Vagina (tissue), 2 donors: ENCODE measurements at places on chromosomes 4 and X. TPM values are rescaled to one million over a fixed set of nuclear protein-coding genes. Genes with fewer than 3 reads are reported as not detected.

DNA sequence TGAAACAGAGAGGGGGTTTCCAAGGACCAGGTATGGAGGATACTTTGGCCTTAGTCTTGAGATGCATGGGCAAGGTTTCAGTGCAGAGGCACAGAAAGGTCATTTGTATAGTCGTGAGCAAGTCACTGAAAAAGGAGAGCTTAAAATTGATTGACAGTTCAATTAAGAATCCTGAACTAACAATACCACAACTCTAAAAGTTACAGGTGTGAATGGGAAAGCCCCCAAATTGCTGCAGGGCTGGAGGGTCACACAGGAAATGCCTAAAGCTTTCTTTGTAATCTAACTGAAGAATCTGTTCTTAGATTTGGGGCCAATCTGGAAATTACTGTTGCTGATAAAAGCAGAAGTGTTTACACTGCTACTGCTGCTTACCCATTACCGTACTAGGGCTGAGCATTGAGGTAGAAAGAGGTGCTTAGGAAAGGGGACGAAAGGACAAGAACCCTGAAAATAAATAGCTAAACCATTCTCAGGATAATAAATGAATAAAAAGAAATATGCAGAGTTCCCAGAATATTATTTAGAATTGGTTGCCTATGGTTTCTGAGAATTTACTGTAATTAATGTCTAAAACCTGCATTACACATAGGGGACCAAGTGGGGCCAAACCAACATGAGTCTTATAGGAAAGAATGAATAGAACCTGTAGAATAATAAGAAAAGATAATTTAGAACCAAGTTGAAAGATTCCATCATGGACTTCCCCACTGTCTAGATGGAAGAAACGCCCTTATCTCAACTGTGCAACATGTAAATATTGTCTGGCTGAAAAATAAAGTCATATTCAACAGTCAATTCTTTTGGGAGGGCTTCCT is 91.9 kb upstream of the PPP1R2C start:
- no peaks in the 10 kb centered on the region for H3K4me1 ChIP-seq
- H3K36me3 ChIP-seq: no peaks in the 10 kb centered on the region
- no peak overlapping the region for H3K27ac ChIP-seq
- no peak for DNase-seq
- no peak overlapping the region for H3K4me3 ChIP-seq

- H3K4me1 ChIP-seq: no peaks in the 10 kb centered on the region
- H3K27me3 ChIP-seq: no peaks in the 10 kb centered on the region
- no peak overlapping the region for H3K27ac ChIP-seq
- no peak for DNase-seq
Measured at GRCh38 chr4:178306565-178306964, 864.3 kb upstream of the AGA start.

Gene FSTL5
- 0.74 TPM for total RNA-seq

Gene PRDM8
- total RNA-seq: 15.0 TPM

Gene SRPX2
- 50.6 TPM for total RNA-seq

Gene RIBC1
- not detected for total RNA-seq

GRCh38 chr4:54683616-54684346 is 26.0 kb downstream of the KIT start:
- DNase-seq: no peak
- H3K4me3 ChIP-seq: no peak overlapping the region
- no peaks in the 10 kb centered on the region for H3K4me1 ChIP-seq
- no peak overlapping the region for H3K27ac ChIP-seq

GRCh38 chr4:85603437-85604336 is 128.7 kb downstream of the ARHGAP24 start:
- no peak for DNase-seq
- no peaks in the 10 kb centered on the region for H3K36me3 ChIP-seq
- no peak overlapping the region for H3K27ac ChIP-seq
- no peaks in the 10 kb centered on the region for H3K4me1 ChIP-seq

Gene THAP6
- 16.7 TPM for total RNA-seq

GRCh38 chrX:15696516-15696915 is 31.9 kb upstream of the CLTRN start:
- H3K27me3 ChIP-seq: no peaks in the 10 kb centered on the region
- H3K4me3 ChIP-seq: no peak overlapping the region
- no peaks in the 10 kb centered on the region for H3K4me1 ChIP-seq
- no peak overlapping the region for H3K27ac ChIP-seq

DNA sequence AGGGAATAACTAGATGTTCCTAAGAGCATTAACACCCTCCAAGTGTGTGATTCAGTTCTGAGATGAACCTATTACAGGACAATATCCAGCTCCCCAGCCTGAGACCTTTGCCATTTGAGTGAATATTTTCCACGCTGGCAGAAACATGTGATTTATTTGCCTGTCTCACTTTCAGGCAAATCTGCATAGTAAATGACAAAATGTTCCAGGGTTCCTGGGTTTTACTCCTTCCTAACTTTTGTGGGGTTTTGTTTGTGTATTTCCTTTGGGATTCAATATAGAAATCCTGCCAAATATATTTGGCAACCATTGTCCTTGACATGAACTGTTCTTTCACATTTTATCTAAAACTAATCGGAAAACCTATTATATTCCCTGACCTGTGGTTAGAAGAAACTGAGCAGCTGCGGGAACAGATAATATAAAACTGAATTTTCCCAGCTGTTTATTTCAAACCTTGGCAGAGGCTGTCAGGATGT is 12.5 kb downstream of the F8 start:
- no peaks in the 10 kb centered on the region for H3K27me3 ChIP-seq
- H3K4me1 ChIP-seq: peaks cover 7% of the 10 kb centered on the region
- no peak overlapping the region for H3K4me3 ChIP-seq
- H3K36me3 ChIP-seq: no peaks in the 10 kb centered on the region
- no peak for DNase-seq

GRCh38 chr4:13642170-13642950 is 14.8 kb upstream of the BOD1L1 start:
- H3K27ac ChIP-seq: no peak overlapping the region
- no peak for DNase-seq
- no peak overlapping the region for H3K4me3 ChIP-seq
- no peaks in the 10 kb centered on the region for H3K4me1 ChIP-seq
- no peaks in the 10 kb centered on the region for H3K36me3 ChIP-seq

Gene CNKSR2
- total RNA-seq: 4.2 TPM

Gene USP51
- 1.7 TPM for total RNA-seq

DNA sequence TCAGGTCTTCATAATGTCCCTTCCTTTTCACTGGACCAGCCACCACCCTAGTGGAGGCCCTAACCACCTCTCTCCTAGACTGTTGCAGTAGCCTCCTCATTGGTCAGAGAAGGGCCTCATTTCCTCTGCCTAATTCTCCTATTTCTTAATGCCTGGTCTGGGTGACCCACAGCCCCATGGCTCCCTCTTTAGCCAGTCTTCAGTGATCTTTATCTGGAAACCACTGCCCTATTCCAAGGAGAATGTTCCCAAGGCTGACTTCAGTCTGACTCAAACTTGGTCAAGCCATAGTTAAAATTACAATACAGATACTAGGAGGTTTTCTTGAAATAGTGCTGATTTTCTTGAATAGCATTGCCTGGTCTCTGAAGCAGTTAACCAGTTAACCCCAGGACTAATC is 53.6 kb upstream of the PRPS1 start:
- DNase-seq: no peak
- no peaks in the 10 kb centered on the region for H3K4me1 ChIP-seq
- no peaks in the 10 kb centered on the region for H3K27me3 ChIP-seq
- H3K4me3 ChIP-seq: no peak overlapping the region
- no peak overlapping the region for H3K27ac ChIP-seq
